ENCODE measurements at places on chromosomes 5 and 9. TPM values are rescaled to one million over a fixed set of nuclear protein-coding genes. Genes with fewer than 3 reads are reported as not detected.

- no peak for DNase-seq
These were observed 55.2 kb upstream of the PSD2 start for GRCh38 chr5:139740138-139740991.

DNA sequence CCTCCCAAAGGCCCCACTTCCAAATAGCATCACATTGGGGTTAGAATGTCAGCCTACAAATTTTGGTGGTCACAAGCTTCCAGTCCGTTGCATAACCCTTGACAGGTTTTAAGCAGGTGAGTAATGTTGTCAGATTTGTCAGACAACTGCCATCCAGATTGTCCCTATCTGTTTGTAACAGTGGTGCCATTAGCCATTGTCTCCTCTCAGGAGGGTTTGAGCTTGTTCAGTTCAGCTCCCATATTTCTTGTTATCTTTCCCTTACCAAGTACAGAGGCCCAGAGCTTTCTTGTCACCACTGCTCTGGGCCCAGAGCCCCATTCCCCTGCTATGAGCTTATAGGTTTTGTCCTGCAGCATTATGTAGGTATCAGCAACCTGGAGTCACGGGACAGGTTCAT is 14.8 kb upstream of the GSN start:
- DNase-seq: no peak

- DNase-seq: no peak
These were observed 12.8 kb downstream of the MRPL36 start for GRCh38 chr5:1786621-1787471.

DNA sequence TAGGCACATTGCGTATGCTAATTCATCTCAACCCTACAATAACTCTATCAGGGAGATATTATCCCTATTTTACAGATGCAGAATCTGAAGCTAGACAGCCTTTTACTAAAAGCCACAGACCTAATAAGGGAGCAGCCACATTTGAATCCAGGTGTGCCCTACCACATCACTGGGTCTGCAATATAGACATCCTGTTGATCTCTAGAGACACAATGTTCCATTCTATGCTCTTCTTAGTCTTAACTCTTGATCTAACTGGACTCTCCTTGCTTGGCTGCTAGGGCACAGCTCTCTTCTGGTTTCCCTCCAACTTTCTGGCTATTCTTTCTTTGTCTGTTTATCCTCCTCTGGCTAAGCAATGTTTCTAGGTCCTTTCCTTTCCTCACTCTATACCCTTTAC is 1.4 kb upstream of the SPATA6L start:
- DNase-seq: no peak

DNA sequence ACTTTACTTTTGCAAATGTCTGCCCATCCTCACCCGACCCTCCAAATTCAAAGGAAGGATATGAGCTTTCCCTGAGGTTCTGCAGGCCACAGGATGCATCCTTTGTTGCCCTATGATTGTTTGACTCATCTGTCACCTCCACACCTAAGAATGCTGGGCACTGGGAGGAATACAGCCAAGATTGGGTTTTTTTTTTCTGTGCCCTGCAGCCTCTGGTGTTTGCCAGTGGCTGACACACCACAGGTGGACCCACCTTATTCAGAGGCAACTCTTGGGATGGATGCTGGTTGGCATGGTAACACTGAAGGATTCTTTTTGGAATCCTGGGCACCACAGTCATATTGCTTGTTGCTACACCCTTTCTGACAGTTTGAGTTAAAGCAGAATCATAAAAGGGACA is 29.7 kb downstream of the C9orf152 start:
- DNase-seq: no peak

GRCh38 chr5:57716661-57717060 is 234.1 kb upstream of the ACTBL2 start:
- no peak for DNase-seq

- no peak for DNase-seq
These were observed 85.2 kb downstream of the ANKRD33B start for GRCh38 chr5:10648806-10649665.

DNA sequence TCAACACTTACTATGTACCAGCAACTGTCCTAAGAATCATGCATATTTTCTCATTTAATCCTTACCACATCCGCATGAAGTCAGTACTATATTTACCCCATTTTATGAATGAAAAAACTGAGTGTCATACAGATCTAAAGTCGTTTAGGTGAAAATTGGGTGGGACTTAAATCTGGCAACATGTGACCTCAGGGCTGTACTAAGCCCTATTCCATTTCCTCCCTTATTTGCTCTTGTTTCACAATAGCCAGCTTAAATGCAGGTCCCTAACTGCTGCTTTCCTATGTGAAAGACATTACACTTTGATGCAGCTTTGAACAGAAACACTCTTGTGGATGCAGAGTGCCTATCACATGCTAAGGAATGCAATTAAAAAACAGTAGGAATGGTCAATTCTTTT is 2.5 kb upstream of the RAB14 start:
- DNase-seq: no peak

DNA sequence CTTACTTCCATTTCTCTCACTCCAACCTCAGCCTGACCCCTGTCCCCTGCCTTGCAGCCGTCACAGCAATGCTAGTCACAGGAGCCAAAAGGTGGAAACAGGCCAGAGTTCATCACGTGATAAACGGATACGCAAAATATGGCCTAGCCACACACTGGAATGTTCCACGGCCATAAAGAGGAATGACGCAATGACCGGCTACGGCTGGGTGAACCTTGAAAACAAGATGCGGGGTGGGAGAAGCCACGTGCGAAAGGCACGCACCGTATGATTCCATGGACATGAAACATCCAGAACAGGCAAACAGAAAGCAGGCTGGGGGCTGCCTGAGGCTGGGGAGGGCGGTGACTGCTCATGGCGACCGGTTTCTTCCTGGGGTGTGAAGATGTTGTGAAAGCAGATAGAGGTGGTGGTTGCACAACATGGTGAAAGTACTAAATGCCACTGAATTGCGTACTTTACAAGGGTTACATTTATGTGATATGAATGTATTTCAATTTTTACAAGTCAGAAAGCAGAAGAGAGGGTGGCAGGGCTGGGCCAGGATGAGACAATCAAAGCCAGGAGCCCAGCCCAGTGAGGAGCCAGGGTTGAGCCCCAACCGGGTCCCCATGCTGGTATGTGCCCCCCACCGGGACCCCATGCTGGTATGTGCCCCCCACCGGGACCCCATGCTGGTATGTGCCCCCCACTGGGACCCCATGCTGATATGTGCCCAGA is 117.8 kb upstream of the SARDH start:
- no peak for DNase-seq

Gene CDC20B
- not detected for polyA plus RNA-seq

Gene S1PR3
- 43.0 TPM for polyA plus RNA-seq

Gene SHOC1
- not detected for polyA plus RNA-seq

Gene FOXD4L4
- polyA plus RNA-seq: not detected

Gene CD72
- 0.55 TPM for polyA plus RNA-seq

Gene DIPK1B
- 6.7 TPM for polyA plus RNA-seq

Gene COL27A1
- polyA plus RNA-seq: 20.7 TPM
